Activated B cell treated with CpG ODN at 0.5 μM for 24 hours (primary cell): ENCODE measurements at places on chromosomes 11 and 22.

DNA sequence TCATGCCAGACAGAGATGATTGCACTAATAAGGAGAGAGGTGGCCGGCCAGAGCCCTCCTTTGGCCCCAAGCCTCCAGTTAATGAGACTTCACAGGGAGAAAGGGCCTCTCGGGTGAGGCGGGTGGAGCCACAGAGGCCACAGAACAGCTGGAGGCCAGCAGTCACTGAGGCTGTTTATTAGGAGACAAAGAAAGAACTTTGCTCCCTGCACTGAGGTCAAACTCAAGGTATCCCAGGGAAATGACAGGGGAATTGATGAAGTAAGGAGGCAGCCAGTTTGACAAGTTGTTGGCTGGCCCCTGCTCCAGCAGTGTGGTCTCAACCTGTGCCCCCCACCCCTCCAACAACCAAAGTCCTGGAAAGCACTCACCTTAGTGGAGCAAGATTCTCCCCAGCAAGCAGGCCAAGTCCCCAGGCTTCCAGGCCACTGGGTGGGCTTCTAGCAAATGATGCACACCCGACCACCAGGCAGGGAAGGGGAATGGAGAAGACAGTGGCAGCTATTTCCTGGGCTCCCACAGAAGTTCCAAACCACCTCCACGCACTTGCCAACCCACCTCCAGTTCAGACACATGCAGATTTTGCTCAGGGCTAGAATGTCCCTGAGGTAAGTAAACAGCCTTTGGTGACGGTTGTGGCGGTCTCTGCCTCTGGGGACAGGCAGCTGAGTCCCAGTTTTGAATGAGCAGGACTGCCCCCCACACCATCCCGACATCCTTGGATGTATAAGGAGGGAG, 53.2 kb downstream of the RPUSD4 start:
- no peaks in the 10 kb centered on the region for H3K36me3 ChIP-seq
- H3K4me3 ChIP-seq: no peak overlapping the region
- no peaks in the 10 kb centered on the region for H3K27me3 ChIP-seq
- H3K4me1 ChIP-seq: no peaks in the 10 kb centered on the region
- H3K27ac ChIP-seq: no peak overlapping the region
- DNase-seq: no peak

GRCh38 chr11:130478204-130478701, 29.8 kb downstream of the ADAMTS15 start:
- H3K36me3 ChIP-seq: no peaks in the 10 kb centered on the region
- no peak overlapping the region for H3K27ac ChIP-seq
- H3K27me3 ChIP-seq: no peaks in the 10 kb centered on the region
- DNase-seq: no peak

DNA sequence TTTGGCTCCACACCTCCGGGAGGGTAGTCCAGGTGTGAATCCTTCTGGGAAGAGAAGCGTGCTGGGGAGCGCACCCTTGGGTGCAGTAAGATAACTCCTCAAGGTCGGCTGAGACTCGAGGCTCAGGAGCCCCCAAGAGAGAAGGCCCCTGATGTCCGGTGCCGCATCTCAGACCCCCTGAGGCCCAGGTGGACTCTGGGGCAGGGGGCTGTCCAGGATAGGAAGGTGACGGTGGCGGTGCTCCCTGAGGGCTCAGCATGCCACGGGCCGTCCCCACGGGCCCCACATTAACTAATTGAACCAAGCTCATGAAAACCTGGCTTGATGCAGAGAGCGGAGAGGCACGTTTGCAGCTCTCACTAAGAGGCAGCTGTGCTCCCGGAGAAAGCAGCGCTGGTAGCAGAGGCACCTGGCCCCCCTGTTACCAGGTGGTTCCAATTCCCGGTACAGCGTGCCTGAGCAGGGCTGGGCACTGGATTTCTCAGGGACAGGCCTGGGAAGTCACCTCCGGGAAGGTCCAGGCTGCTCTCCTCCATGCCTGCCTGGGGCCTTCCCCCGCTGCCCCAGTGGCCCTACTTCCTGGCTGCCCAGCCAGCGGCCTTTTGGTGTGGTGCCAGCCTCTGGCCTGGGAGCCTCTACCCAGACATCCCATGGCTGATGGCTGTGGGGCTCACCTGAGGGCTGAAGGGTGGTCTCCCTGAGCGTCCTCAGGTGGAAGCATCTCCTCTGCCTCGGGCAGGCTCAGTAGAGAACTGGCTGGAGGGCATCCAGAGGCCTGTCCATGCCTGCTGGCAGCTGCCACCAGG, 1.1 kb downstream of the KCNQ1 start:
- H3K4me1 ChIP-seq: peaks cover 41% of the 10 kb centered on the region
- no peak for DNase-seq
- no peak overlapping the region for H3K27ac ChIP-seq
- no peaks in the 10 kb centered on the region for H3K27me3 ChIP-seq
- peaks cover 3% of the 10 kb centered on the region for H3K36me3 ChIP-seq

DNA sequence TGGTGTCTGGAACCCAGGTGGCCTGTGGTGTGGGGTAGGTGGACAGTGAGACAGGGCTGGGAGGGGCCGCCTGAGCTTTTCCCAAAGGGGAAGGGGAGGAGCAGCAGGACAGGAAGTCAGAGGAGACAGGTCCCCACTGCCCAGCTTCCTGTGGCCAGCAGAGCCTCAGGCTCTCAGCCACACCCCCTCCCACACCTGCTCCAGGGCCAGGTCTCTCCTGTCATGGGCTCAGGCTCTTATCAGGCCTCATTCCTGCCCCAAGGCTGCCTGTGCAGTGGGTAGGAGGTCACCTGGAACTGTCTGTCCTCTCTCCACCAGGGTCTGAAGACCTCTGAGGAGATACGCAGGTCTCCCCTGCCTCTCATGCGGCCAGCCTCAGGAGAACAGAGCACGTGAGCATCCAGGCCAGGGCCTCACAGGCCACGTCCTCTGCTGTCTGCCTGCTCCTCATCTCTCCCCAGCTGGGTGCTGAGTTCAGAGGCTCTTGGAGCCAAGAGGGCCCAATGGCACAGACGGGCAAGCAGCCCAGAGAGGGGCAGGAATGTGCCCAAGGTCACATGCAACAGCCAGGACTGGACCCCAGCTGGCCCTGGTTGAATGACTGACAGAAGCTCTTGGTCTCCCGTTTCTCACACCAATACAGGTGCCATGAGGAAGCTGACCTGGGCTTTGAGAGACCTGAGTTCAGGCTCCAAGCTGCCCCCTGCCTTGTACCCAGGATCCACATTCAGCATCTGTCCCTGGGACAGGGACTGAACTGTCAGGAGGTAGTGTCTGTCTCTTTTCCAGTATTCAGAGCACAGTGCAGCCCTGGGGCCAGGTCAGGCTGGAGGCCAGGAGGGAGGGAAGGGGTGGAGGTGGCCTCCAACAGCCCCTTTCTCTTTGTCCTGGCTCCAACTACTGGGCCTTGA, 16.7 kb downstream of the STARD10 start:
- H3K27ac ChIP-seq: no peak overlapping the region
- no peaks in the 10 kb centered on the region for H3K27me3 ChIP-seq
- no peak overlapping the region for H3K4me3 ChIP-seq
- H3K36me3 ChIP-seq: peaks cover 4% of the 10 kb centered on the region

DNA sequence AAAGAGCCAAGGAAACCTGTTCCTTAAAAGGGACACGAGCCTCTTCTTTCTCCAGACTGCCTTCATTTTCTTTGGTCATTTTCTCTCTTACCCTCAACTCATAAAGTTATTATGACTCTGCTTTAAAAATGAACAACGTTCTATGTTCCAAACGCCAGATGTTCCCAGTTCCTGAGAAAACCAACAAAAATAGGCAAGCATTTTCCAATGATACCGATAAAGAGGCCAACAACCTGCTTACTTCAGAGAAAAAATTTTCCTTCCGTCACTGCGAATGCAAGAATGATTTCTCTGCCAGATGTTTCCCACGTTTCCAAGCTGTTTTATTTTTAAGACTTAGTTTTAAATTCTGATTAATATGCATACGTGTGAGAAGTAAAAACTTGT, 315 bp upstream of the TRPC6 start:
- no peak overlapping the region for H3K4me3 ChIP-seq
- no peaks in the 10 kb centered on the region for H3K4me1 ChIP-seq
- no peaks in the 10 kb centered on the region for H3K36me3 ChIP-seq
- H3K27ac ChIP-seq: no peak overlapping the region
- peaks cover 30% of the 10 kb centered on the region for H3K27me3 ChIP-seq

DNA sequence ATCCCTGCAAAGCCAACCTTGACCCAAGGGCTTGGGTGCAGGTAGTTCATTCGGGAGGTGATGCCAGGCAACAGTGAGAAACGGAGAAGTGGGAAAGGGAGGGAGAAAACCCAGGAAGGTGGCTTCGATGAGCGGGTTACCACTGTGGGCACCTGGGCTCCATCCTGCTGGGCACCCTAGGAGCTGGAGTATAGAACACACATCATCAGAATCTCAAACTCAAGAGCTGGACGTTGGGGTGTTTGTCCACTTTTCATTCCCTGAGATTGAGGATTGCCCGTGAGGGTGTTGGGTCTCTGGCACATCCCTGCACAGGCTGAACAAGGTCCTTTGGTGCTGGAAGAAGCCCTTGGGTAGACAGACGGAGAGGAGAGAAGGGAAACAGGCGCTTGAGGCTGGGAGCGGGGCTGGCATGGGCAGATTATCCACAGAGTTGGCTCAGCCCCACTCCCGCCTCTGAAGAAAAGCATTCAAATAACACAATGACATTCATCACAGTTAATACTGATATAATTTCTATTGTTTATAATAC, 70.4 kb downstream of the LRRC32 start:
- DNase-seq: no peak
- peaks cover 9% of the 10 kb centered on the region for H3K4me1 ChIP-seq
- no peaks in the 10 kb centered on the region for H3K36me3 ChIP-seq
- no peak overlapping the region for H3K4me3 ChIP-seq
- H3K27me3 ChIP-seq: peaks cover 19% of the 10 kb centered on the region
- H3K27ac ChIP-seq: no peak overlapping the region

- DNase-seq: no peak
- peak within 1 kb of the TSS; percentile 72 for H3K4me3 ChIP-seq
- no peak within 1 kb of the TSS for H3K27ac ChIP-seq
- no peaks in the 10 kb centered on the region for H3K36me3 ChIP-seq
- peaks cover 59% of the 10 kb centered on the region for H3K27me3 ChIP-seq
Observed at GRCh38 chr22:29072979-29073617, at the start of gene KREMEN1. KREMEN1 (plus strand) TSS chr22:29073035; CDS start chr22:29073131, 96 bp downstream.

GRCh38 chr11:118017111-118017510, 30.9 kb downstream of the IL10RA start:
- H3K4me1 ChIP-seq: peaks cover 49% of the 10 kb centered on the region
- H3K36me3 ChIP-seq: peaks cover 16% of the 10 kb centered on the region
- H3K27ac ChIP-seq: no peak overlapping the region
- no peaks in the 10 kb centered on the region for H3K27me3 ChIP-seq
- DNase-seq: no peak

GRCh38 chr11:12064136-12064953, 46.0 kb upstream of the MICAL2 start:
- DNase-seq: no peak
- H3K27ac ChIP-seq: no peak overlapping the region
- H3K4me3 ChIP-seq: no peak overlapping the region
- no peaks in the 10 kb centered on the region for H3K4me1 ChIP-seq
- H3K36me3 ChIP-seq: no peaks in the 10 kb centered on the region
- H3K27me3 ChIP-seq: peaks cover 28% of the 10 kb centered on the region

- peak overlapping the region; percentile 7 for H3K27ac ChIP-seq
- no peak for DNase-seq
- H3K27me3 ChIP-seq: no peaks in the 10 kb centered on the region
- H3K4me3 ChIP-seq: no peak overlapping the region
- H3K36me3 ChIP-seq: peaks cover 3% of the 10 kb centered on the region
- H3K4me1 ChIP-seq: peaks cover 21% of the 10 kb centered on the region
Observed at GRCh38 chr22:40509401-40510134, 127.0 kb downstream of the MRTFA start.

GRCh38 chr11:64449381-64450167, 90.6 kb downstream of the RPS6KA4 start:
- no peaks in the 10 kb centered on the region for H3K36me3 ChIP-seq
- H3K27me3 ChIP-seq: peaks cover 2% of the 10 kb centered on the region
- peak overlapping the region; percentile 87 for H3K4me3 ChIP-seq
- peak overlapping the region; percentile 56 for H3K27ac ChIP-seq
- peaks cover 35% of the 10 kb centered on the region for H3K4me1 ChIP-seq

DNA sequence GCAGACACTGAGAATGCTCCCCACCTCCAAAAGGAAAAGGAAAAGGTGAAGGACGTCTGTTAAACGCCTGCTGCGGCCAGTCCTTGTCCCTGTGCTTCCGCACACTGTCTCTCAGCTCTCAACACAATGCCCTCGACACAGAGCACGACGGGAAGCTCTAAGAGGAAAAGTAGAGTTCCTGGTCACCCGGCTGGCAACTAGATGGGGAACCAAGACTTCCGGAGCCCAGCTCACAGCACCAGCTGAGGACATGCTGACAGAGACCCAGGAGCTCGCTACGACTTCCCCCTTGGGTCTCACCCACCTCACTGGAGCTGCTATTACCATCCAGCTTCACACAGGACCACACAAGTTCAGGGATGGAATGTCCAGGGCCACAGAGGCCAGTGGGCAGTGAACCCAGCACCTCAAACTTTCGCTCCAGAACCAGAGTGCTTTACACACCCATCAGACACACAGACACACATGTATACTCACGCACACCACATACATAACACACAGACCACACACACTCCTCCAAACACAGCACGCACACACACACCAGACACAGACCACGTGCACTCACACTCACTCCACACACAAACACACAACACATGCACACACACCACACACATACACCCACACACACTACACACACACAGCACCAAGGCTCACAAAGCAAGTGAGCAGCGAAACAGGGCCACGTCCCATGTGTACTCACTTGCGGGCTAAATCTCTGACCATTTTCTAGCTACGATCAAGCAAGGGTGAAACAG, 9.6 kb downstream of the SULT4A1 start:
- H3K4me1 ChIP-seq: no peaks in the 10 kb centered on the region
- H3K27me3 ChIP-seq: peaks cover 11% of the 10 kb centered on the region
- H3K36me3 ChIP-seq: no peaks in the 10 kb centered on the region
- H3K4me3 ChIP-seq: no peak overlapping the region
- no peak for DNase-seq

DNA sequence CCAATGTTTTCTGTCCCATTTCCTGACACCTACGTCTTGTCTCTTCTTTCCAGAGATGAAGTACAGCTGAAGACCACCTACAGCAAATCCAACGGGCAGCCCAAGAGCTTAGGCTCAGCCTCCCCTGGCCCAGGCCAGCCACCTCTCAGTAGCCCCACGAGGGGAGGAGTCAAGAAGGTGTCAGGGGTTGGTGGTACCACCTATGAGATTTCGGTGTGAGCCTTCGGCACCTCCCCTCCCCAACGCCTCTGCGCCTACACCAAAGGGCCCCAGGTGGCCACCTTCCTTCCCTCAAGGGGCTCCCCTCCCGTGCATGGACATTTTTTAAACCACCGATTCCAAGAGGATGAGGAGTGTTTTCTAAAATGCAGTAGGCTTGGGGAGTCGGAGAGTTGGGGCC, 12.2 kb downstream of the MED19 start:
- no peaks in the 10 kb centered on the region for H3K4me1 ChIP-seq
- DNase-seq: no peak
- no peak overlapping the region for H3K27ac ChIP-seq
- no peak overlapping the region for H3K4me3 ChIP-seq
- H3K36me3 ChIP-seq: peaks cover 87% of the 10 kb centered on the region
